ENCODE measurements at places on chromosomes 2 and 18.

DNA sequence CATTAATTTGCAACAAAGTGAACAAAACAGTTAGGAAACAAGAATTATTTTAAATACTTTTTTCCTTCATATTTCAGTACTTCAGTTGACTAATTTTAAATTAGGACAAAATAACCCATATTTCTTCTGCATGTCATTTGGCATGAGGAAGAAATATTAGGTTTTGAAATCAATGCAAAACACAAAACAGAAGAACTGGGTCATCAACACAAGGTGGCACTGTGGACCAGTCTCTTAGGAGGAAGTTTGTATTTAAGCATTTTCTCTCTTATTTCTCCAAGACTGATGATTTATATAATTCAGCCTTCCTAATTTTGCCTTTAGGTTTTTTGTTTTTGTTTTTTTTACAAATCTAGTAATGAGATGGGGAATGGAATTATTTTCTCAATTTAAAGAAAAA is 352.8 kb upstream of the KCNH7 start:
- H3K4me1 ChIP-seq = peaks cover 6% of the 10 kb centered on the region
- H3K36me3 ChIP-seq = no peaks in the 10 kb centered on the region
- no peak overlapping the region for H3K27ac ChIP-seq
- H3K27me3 ChIP-seq = no peaks in the 10 kb centered on the region

GRCh38 chr2:159155320-159155719 is 131.2 kb downstream of the WDSUB1 start:
- no peak overlapping the region for H3K4me3 ChIP-seq
- H3K27ac ChIP-seq = no peak overlapping the region
- no peaks in the 10 kb centered on the region for H3K36me3 ChIP-seq
- H3K4me1 ChIP-seq = peaks cover 18% of the 10 kb centered on the region
- DNase-seq = no peak
- no peaks in the 10 kb centered on the region for H3K27me3 ChIP-seq

GRCh38 chr18:10404168-10404567 is 50.3 kb upstream of the APCDD1 start:
- peak; percentile 65 for DNase-seq
- H3K4me1 ChIP-seq = peaks cover 29% of the 10 kb centered on the region
- H3K36me3 ChIP-seq = no peaks in the 10 kb centered on the region
- H3K27me3 ChIP-seq = no peaks in the 10 kb centered on the region
- H3K4me3 ChIP-seq = no peak overlapping the region
- peak overlapping the region; percentile 78 for H3K27ac ChIP-seq

DNA sequence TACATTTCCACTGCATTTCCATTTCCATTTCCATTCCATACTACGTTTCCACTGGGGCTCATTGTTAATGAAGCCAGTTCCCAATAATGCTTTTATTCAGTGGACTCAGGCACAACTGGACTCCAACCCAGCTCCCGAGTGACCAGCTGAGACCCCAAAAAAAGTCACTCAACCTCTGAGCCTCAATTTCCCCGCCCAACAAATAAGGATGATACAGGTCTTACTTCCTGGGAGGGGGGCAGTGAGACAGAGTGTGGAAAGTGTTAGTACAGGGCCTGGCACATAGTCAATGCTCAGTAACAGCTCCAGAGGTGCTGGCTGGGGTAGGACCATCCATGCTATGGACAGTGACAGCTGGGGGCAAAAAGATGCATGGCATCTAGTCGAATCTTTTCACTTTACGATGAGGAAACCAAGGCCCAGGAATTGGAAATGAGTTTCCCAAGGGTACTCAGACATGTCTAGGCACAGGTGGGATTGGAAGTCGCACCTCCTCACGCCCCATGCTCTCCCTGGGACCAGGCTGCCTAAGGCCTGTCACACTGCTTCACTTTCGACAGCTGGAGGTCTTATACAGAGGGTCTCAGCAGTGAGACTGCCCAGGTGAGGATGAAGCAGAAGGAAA is 226.5 kb downstream of the ANAPC1 start:
- peak overlapping the region; percentile 47 for H3K4me3 ChIP-seq
- H3K27me3 ChIP-seq = no peaks in the 10 kb centered on the region
- H3K4me1 ChIP-seq = peaks cover 2% of the 10 kb centered on the region
- no peaks in the 10 kb centered on the region for H3K36me3 ChIP-seq

DNA sequence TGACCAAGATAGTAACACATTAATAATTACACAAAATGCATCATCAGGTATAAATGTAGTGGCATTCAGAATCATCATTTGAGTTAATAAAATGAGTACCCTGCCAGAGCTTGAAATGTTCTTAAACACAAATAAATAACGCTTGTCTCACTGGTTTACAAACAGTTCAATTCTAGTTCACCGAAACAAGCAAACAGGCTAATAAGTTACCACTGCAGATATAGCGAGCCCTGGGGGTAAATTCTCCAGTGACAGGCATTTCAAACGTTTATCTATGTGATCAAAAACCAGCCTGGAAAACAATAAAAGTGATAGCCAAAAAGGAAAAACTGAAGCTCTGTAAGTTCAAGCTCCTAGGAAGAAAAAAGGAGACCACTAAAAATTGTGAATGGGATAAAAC is 152.6 kb downstream of the THADA start:
- no peak overlapping the region for H3K27ac ChIP-seq
- H3K27me3 ChIP-seq = no peaks in the 10 kb centered on the region
- H3K4me3 ChIP-seq = no peak overlapping the region
- DNase-seq = no peak

DNA sequence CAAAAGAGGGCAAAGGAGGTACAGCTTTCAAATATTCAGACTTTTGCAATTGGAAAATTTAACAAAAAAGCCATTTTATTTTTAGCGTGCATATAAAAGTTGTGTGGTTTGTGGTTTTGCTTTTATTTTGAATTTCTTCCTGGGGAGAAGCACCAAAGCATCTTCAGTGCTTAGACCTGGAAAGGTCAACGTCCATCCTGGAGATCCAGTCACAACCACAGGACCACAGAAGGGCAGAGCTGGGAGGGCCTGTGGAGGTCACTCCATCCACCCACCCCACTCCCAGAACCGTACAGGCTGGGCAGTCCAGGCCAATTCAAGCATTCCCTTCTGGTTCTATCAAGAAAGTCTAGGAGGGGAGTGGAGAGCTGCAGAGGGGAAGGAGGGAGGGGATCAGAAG is 43.8 kb downstream of the MPHOSPH10 start:
- H3K4me1 ChIP-seq = peaks cover 2% of the 10 kb centered on the region
- H3K4me3 ChIP-seq = no peak overlapping the region
- no peaks in the 10 kb centered on the region for H3K27me3 ChIP-seq

DNA sequence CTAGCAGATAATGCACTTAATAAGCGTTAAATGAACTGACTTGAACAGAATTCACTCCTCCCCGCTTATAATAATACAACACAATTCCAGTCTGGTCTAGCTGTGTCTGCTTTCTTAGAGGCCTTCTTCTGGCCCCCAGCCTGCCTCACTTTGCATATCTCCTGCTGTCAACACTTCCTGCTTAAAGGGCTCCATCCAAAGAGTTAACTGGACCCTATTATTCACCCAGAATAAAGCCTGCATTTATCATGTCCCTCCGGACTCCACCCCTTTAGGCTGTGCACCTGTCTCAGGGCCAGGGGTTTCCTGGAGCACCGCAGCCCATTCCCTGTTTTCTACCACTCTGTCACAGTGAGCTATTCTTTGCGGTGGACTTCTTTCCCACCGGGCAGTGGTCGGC is 292.8 kb upstream of the FBXO11 start:
- H3K4me3 ChIP-seq = no peak overlapping the region
- no peaks in the 10 kb centered on the region for H3K36me3 ChIP-seq
- peaks cover 18% of the 10 kb centered on the region for H3K4me1 ChIP-seq

DNA sequence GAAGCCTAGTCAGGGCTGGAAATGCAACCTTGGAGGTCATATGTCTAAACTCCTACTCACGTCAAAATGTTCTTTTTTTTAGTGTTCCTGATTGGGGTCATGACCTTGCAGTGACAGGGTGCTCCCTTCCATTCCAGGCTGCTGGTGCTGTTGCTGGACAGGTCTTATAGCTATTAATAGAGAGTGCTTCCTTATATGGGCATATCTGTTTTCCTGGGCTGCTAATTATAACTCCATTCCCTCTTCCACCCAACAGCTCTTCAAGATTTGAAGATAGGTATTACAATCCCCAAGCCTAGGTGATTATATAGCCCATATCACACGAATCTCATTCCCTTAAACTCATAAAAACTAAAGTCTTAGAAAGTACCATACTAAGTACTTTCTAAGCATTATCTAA is 12.6 kb downstream of the HOXD3 start:
- DNase-seq = no peak
- H3K4me3 ChIP-seq = no peak overlapping the region
- peaks cover 3% of the 10 kb centered on the region for H3K4me1 ChIP-seq
- peaks cover 86% of the 10 kb centered on the region for H3K27me3 ChIP-seq

DNA sequence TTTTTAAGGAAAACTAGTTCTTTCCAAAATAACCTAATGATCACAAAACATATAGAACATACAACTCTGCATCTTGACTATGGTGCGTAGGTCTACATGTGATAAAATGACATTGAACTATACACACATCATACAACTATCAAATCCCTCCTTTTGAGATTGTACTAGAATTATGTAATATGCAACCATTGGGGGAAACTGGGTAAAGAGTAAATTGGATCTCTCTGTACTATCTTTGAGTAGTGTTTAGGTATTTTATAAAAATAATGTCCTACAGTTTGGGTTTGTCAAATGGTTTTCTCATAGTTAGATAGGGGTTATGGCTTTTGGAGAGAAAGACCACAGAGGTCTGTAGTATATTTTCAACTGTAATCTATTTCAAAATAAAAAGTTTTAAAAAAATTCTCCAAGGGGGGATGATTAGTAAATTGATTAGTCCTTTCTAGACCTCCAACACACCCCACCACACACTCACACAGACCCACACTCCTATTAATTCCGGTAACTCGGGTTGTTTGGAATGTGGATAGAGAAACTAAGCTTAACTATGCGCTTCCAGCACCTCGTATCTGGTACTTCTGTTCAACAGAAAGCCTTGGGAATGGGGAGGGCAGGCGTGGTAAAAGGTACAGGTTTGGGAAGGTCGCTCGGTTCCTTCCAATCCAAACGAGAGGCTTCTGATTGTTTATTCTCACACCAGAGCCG is 695 bp upstream of the BIRC6 start:
- no peak for DNase-seq
- no peaks in the 10 kb centered on the region for H3K27me3 ChIP-seq
- no peaks in the 10 kb centered on the region for H3K36me3 ChIP-seq
- peaks cover 7% of the 10 kb centered on the region for H3K4me1 ChIP-seq
- H3K27ac ChIP-seq = peak overlapping the region; percentile 91

GRCh38 chr2:214995926-214996670 is 142.3 kb downstream of the ABCA12 start:
- H3K36me3 ChIP-seq = no peaks in the 10 kb centered on the region
- no peak for DNase-seq
- H3K4me3 ChIP-seq = no peak overlapping the region
- no peak overlapping the region for H3K27ac ChIP-seq
